Fibroblast of skin of left quadriceps (primary cell): ENCODE measurements at places on chromosomes 3 and 15.
A peak's percentile ranks its signal among the peaks of the same experiment; 100 is the strongest.

- peak; percentile 15 for DNase-seq
Observed at GRCh38 chr3:124360563-124360962, 368.6 kb upstream of the ROPN1 start.

DNA sequence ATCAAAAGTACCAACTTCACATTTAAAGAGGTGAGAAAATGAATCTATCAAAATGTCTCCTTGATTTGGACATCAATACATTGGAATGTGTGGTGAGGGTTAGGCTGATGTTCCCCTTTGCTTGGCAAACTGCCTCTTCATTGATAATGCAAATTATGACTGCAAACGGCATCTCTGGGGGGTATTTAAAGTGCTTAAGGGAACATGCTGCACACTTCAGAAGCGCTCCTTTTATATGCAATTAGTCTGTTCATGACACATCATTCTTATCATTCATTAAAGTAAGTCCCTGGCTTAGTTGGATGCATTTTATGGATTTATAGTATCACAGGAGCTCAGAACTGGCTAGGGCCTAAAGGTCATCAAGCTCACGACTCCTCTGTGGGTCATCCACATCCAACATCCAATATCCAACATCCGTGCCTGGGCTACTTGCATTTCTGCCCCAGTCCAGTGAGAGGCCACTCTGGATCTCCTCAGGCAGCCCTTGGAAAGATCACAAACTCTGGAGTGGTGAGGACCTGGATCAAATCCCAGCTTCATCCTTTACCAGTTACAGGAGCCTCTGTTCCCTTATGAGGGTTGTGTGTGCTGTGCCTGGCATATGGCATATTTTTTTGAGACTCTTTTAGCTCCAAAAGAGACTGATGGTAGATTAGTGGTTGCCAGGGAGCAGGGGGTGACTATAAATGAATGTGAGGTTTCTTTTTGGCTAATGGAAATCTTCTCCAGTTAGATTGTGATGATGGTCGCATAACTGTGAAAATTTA, 136.8 kb upstream of the FOXB1 start:
- no peak for DNase-seq

- DNase-seq: no peak
Observed at GRCh38 chr3:19114461-19114860, 33.8 kb upstream of the KCNH8 start.

- no peak for DNase-seq
Observed at GRCh38 chr15:91938136-91938535, 84.6 kb downstream of the SLCO3A1 start.

DNA sequence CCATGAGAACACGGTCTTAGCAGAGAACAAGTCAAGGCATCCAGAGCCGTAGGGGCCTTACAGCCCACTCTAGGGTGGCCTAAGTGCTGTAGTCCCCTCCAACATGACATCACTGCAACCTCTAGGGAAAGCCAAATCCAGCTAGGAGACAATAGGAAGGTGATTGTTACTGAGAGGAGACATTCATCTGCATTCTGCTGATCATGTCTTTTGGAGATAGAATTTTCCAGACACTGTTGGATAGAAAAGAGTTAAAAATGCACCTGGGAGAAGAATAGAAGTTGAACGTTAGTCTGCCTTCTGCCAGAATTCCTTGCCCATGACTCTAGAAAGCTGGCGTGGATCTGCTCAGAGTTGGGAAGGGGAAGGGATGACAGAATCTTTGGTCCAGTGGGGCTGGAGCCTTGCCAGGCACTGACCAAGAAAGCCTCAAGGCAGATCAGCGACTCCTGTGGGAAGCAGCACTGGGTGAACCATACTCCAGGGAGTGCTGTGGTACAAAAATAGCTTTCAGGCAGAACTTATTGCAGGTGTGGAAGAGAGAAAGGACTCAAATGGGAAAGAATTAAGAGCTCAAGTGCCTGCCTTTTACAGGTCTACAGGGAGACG, 44.8 kb upstream of the RAF1 start:
- DNase-seq: peak; percentile 17

DNA sequence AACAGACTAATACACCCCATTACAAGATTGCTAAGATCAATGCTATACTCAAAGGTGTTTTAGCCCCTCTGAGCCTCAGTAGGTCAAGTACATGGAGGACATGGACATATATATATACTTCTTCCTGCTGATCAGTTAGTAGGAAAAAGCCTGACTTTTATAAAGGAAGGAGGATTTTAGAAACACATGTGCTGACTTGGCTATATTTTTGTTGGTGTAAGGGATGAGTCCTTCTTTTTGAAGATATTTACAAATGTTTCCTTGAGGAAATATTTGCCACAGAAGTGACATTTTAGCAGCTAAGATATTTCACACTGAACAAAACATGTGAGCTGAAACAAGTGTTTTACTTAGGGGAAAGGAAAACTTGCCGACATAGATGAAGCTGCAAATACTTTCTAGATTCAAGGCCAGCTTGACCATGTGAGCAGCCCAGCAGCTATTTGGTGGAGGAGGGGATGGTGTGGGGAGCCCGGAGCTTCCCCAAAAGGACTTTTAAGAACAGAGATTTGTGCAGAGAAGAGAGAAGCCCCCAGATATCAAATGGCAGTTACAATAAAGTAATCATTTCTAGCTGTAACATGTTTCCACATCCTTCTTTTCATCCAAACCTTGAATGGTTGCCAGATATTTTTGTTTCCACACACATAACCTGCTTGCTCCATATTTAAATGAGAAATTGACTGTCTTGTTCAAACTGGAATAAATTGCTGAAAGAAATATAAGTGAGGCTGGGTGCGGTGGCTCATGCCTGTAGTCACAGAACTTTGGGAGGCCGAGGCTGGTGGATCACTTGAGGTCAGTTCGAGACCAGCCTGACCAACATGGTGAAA, 111.7 kb upstream of the NR2F2 start:
- no peak for DNase-seq

- no peak for DNase-seq
Observed at GRCh38 chr3:140580746-140581145, 97.1 kb upstream of the TRIM42 start.

DNA sequence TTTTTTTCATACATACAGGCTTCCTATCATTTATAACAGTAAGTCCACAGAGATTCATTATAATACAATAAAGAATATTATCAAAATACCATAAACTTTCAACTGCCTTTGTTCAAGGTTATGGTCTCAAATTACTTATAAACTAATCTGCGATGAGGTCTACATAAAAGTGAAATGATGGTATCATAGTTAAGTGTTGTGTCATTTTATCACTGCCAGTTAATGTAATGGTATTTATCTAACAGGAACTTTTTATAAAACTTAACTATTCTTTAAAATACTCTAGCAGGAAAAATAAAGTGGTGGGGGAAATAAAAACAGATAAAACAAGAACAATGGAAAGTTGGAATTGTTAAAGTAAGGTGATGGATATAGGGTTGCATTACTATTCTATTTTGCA, 153.1 kb downstream of the OSBPL10 start:
- no peak for DNase-seq

- DNase-seq: no peak
Observed at GRCh38 chr3:98185180-98185579, 18.7 kb downstream of the OR5H15 start.

DNA sequence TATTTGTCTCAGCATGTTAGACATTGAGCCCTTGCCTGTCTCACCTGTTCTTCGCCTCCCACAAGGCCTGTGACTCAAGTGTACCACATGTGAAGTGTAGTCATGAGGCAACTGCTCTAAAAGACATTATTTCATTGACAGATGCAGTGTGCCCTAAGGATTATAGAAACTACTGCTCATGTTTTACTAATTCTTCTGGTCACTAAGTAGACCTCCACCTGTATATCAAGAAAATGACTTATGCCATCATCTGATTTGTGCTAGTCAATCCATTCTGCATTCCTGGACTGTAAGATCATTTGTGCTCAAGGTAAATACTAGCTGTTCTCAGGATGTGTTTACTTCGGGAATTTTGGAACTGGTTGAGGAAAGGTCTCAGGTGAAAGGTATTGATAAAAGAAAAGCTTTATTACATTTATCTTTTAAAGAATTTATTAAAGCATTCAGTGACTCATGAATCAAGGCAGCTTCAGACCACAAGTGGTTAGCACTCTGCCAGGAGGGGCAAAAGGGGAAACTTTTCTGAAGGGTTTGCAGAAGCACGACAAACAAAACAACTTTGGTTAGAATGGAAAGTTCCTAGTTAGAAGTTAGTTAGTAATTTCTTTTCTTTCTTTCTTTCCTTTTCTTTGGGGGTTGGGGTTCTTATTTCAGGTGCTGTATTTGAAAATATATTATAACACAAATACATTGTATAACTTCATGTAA, 465.3 kb upstream of the CBLB start:
- DNase-seq: peak; percentile 23

DNA sequence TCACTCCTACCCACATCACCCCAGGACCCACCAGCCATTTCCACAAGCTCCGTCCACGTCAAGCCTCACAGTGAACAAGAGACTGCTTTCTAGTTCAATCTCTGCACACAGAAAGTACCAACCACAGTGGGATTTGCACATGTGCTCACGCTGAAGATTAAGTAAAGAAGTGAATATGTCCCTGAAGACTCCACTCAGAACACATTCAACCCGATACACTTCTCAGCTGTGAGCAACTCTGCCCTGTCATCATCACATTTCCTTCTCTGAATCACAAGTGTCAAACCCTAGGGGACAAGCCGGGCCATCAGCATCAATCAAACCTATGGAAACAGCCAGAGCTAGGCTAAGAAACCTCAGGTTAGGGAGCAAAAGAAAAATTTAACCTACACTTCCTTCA, 1.9 kb downstream of the STIMATE start:
- DNase-seq: no peak

- peak; percentile 88 for DNase-seq
Observed at GRCh38 chr3:65851827-65852226, 186.9 kb downstream of the MAGI1 start.

DNA sequence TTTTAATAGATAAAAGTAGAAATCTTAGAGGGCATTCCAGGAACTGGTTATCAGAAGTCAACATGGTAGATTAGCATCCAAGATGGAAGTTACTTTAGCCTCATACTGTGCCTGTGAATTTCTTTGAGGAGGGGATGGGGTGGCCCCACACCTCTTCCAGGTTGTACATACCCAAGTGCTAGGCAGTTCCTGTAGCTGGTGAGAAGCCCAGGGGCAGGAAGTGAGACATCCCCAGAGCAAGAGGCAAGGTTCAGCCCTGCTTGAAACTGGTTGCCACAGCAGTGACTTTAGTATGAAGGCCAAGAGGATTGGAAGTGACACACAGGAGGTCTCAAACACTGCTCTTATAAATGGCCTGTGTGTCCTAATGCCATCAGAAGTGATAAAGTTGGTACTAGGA, 11.9 kb downstream of the GTPBP8 start:
- DNase-seq: no peak

DNA sequence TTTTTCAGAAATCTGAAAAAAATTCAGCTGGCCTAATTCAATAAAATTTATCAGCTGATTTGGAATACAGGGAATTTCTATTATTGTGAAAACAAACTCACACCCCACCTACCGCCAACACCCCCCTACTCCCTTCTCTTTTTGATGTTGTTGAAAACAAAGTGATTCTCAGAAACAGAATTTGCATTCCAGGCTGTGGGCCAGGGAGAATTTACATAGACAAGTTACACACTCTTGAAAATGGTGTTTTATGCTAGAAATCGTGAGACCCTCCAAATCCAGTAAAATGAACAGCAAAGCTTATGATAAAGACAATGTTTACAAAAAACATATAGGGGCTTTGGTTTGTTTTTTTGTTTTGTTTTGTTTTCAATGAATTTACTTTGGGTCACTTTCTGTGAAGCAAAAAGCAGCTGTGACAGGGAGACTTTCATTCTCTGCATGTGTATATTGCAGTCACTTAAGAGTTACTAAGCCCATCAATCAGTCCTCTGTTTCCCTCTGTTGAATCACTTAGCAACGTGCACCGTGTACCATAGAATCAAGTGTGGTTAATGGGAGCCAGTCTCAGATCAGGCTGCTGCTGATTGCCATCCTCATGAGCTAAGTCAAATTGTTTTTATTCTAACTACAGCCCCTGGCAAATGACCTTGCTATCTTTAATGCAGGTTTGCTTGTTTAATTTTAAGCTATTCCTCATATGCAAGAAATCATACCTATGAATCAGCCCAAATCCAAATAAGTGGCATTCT, 159.8 kb downstream of the ALCAM start:
- DNase-seq: no peak

GRCh38 chr3:27553886-27554540, 69.8 kb upstream of the SLC4A7 start:
- DNase-seq: no peak

- DNase-seq: no peak
Observed at GRCh38 chr15:76340198-76340802, 3.7 kb downstream of the ISL2 start.

DNA sequence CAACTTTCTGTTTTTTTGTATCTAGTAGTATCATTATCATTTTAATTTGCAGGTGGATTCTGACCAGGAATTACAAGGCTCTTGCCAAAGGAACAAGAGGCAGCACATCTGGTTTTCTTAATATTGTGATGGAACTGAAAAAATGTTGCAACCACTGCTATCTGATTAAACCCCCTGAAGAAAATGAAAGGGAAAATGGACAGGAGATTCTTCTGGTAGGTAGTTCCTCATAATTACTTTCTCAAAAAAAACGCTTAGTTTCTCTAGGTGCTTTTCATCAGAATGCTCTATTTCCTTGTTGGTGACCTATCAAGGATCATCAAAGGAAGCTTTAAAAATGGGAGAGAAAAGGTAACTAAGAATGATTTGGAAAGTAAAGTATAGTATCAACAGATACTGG, 71.6 kb downstream of the CHD2 start:
- no peak for DNase-seq

DNA sequence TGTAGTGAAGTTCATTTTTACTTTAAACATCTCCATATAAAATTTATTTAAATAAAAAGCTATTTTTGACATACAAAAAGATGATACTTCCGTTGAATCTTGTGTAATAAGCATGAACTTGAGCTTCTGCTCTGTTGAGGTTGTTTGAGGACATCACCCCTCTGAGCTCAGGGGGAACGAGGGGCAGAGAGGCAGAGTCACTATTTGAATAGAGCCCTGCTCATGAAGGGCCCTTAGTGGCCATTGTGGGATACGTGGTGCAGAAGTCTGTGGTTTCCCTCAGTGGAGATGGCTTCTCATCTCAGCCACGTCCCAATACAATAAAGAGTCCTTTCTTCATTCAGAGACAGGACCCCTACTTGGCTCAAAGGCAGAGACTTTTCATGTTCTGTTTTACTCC, 10.6 kb downstream of the CEMIP start:
- DNase-seq: no peak

- no peak for DNase-seq
Observed at GRCh38 chr3:44516230-44516629, 38.8 kb upstream of the ZNF445 start.

GRCh38 chr15:79960502-79961212, 10.3 kb downstream of the BCL2A1 start:
- DNase-seq: no peak

GRCh38 chr3:87792534-87793336, 266.1 kb downstream of the CGGBP1 start:
- DNase-seq: no peak

DNA sequence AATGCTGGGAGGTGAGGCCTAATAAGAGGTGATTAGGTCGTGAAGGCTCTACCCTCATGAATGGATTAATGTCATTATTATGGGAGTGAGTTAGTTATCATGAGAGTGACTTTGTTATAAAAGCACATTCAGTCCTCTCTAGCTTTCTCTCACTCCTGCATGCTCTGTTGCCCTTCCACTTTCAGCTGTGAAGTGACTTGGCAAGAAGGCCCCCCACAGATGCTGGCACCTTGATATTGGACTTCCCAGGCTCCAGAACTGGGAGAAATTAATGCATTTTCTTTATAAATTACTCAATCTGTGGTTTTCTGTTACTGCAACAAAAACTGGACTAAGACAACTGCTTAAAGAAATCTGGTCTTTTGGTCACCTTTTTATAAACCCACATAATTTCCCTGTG, 144.3 kb downstream of the FBN1 start:
- DNase-seq: no peak
